ENCODE measurements at places on chromosomes 1 and 21.
A peak's percentile ranks its signal among the peaks of the same experiment; 100 is the strongest.

DNA sequence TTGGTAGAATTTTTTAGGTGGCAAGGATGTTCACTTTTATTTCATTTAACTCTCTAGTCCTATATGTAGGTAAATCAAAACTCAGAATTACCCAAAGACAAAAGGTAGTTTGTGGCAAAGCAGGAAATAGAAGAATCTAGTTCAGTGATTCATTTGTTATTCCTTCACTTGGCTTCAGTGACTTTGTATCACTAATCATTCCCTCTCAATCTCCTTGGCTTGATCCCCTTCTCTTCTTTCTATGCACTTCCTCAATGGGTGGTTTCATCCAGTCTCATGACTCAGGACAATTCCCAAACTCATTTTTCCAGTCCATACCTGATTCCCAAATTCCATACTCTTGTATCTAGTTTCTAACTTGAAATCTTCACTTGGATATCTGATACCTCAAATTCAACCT, 64.9 kb downstream of the PRKACB start:
- DNase-seq, result no peak

- no peak for DNase-seq
Observed at GRCh38 chr1:42305639-42306038, 29.4 kb downstream of the FOXJ3 start.

DNA sequence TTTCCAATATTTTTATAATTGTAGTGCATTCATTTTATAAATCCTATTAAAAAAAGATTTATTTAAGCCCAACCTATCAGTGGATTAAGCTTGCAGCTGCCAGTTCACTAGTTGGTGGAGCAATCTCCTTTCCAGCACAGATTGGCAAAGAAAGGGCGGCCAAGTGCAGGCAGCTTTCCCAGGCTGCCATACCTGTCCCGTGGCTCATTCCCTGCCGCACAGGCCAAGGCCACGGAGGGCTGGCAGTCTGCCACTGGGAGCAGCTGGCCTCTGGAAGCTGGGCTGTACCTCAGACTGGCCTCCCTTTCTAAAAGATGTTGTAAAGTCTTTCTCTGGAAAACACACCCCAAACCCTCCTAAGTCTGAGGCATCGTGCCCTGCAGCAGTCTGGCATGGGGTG, 74.2 kb downstream of the SIM2 start:
- peak; percentile 32 for DNase-seq

DNA sequence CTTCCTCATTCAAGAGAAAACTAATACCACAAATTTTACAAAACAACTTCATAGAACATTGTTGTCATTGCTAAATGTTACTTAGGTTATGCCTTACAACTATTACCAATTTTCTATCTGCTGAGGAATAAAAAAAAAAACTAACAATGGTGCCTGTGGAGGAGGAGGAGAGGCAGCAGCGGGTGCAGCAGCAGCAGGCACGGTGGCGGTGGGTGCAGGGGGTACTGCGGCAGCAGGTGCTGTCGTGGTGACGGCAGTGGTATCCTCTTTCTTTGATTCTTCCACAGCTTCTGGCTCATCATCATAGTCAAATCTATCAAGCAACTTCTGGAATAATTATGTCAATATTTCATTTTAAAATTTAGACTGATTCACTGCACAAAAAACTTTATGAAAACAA, 35.5 kb downstream of the SCAF4 start:
- DNase-seq, result no peak

GRCh38 chr1:184020855-184021254, 16.7 kb downstream of the COLGALT2 start:
- no peak for DNase-seq

- DNase-seq, result no peak
Observed at GRCh38 chr1:18735224-18735997, 104.8 kb downstream of the PAX7 start.

DNA sequence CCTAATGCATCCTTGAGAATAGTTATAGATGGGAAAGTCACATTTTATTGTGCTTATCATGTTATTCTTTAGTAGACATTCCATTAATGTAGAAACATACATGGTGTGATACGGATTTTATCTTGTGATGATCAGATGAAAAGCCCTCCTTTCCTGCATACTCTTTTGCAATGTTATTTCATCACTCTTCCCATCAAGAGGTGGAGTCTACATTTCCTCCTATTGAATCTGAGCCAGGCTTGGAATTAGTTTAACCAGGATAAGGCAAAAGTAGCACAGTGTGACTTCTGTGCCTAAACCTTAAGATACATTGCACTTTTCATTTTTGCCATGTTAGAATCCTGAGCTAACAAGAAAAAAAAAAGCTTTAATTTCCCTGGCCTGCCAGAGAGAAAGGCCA, 393.7 kb upstream of the ST6GALNAC5 start:
- peak; percentile 11 for DNase-seq

DNA sequence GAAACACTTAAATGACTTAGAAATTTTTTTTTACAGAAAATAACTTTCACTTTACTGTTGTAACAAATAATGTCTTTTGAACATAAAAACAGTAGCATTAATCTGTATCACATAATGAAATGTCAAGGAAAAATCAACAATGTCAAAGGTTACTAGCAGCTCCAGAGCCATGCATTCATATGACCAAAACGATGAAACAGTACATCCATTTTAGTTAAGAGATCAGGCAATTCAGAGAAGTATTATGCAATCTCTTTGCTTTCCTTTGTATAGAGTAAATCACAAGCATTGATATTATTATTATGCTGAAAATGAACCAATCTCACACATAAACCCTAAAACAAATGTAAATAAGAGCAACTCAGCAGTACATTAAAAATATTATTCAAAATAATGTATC, 748.9 kb downstream of the PLA2G4A start:
- no peak for DNase-seq

DNA sequence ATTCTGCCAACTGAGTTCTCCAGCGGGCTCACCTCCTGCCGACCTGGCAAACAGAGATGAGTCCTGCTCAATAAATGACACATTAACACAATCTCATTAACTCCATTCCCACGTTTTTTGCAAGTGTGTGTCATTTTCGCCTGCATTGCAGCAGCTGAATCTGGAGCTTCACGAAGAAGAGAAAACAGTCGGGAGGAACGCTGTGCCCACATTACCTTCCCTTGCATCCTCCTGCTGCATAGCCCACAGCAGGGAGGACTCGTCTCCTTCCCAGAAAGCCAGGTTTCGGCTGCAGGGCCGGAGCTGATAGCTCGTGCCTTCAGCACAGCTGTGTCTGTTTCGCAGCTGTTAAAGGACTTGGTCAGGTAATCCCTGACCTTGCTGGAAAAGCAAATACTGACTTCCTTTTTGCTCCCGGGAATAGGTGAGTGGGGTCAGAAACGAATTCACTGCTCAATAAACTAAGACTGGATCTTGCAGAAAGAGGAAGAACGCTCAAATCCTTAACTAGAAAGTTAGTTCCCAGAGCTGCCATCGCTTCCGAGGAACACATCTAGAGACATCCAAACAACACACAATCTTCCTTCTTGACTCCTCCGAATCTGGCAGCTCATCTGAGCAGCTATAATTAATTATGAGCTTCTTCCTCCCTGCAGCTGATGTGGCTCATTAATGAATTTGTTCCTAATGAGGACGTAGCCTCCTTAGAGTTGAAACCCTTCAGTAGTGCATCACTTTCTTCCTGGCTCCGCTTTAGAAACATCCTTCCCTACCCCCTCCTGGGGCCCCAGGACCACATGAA, 33.0 kb downstream of the KANK4 start:
- peak; percentile 6 for DNase-seq

DNA sequence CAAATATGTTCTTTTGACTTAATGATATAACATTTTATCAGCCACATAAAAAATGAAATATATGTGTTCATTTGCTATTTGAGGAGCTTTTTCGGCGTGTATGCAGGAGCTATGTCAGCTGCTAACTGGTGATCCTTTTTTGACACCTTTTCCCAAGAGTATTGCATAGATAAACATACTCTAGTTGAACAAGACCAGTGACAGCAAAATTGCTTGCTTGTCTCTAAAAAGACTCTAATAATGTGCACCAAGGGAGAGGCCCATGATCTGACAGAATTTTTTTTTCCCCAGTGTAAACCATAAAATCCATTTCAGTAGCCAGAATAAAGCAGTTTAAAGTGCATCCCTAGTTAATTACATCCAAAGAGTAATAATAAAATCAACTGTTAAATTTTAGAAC, 103.6 kb upstream of the BARHL2 start:
- DNase-seq, result no peak

GRCh38 chr1:108691128-108691941, 775 bp upstream of the PRPF38B start:
- DNase-seq, result no peak

GRCh38 chr21:38780879-38781278, 24.9 kb upstream of the ETS2 start:
- DNase-seq, result no peak

GRCh38 chr1:92929461-92929860, 31.8 kb downstream of the DIPK1A start:
- no peak for DNase-seq

- DNase-seq, result no peak
Observed at GRCh38 chr1:156540955-156541354, 31.4 kb downstream of the IQGAP3 start.

DNA sequence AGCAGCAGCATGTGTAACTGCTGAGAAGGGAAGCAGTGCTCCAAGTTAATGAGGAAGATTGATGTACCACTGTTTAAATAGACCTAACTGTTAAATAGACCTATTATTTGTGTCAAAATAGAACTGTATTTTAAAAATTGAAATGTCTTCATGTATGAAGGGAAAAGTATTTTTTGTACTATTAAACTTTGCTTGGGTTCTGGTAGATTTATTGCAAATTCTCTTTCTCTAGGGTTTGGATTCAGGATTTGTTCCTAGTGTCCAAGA, 128.3 kb downstream of the OSBPL9 start:
- DNase-seq, result no peak

DNA sequence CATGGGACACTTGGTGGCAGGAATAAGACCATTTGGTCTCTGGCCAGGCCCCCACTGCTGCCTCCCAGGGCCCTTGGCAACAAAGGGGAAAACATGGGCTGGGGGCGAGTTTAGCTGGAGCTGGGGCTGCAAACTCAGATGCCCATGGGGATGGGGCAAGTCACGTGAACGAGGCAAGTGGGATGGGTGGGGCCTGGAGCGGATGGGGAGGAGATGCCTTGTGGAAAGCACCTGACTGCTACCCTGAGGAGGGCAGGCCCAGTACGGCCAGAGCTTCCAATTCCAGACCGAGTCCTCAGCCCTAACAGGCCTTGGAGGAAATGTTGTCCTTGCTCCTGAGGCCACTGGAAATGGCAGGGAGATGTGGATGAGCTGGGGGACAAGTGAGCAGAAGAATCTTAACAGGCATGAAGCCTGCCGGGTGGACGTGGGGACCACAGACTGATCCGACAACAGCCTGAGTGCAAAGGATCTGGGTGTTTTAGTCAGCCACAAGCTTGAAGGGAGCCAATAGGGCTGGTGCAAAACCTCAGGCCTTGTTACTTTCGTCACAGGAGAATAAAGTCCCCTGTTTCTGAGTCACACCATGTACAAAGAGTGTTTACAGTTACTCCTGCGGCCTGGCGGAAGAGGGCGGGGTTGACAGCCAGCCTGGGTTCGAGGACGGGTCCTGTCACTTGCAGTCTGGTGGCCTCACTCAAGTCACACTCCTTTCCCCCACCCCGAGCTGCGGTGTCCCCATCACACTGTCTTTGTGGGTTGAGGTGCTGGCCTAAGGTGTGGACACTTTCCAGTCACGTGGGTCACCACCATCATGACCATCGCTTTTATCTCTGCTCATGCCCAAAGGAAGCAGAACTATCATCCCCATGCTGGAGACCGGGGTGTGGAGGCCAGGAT, 19.1 kb downstream of the RUNX3 start:
- DNase-seq, result no peak

DNA sequence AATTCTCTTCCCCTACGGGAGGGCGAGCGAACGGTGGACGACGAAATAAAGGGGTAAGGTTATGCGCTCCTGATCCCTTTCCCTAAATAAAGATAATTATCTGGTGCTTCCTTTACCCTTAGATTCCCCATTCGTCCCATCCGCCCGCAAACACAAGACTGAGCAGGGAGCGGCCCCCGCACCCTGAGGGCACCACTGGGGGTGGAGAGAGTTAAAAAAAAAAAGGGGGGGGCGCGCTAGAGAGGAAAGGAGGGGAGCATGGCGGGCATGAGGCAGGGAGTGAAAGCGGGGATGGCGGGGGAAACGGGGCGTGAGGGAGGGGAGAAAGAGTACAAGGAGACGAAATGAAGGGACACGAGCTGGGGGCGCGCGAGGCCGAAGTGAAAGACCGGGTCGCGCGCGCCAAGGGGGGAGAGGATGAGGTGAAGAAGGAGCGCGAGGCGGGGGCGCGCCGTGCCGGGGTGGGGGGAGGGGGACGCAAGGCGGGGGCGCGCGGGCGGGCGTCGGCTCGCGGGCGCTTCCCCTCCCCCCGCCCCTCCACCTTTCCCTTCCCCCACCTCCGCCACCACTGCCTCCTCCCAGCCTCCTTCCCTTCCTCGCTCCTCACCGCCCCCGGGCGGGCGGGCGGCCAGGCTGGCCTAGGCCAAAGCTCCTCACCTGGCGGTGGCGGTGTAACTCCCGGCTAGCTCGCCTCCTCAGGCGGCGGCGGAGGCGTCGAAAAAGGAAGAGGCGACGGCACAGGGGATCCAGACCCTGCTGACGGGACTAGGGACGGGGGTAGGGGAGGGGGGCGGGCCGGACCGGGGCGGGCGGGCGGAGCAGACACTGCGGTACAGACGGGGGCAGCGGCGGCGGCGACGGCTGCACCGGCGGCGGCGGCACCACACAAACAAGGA, 448 bp downstream of the GATAD2B start:
- DNase-seq, result no peak

DNA sequence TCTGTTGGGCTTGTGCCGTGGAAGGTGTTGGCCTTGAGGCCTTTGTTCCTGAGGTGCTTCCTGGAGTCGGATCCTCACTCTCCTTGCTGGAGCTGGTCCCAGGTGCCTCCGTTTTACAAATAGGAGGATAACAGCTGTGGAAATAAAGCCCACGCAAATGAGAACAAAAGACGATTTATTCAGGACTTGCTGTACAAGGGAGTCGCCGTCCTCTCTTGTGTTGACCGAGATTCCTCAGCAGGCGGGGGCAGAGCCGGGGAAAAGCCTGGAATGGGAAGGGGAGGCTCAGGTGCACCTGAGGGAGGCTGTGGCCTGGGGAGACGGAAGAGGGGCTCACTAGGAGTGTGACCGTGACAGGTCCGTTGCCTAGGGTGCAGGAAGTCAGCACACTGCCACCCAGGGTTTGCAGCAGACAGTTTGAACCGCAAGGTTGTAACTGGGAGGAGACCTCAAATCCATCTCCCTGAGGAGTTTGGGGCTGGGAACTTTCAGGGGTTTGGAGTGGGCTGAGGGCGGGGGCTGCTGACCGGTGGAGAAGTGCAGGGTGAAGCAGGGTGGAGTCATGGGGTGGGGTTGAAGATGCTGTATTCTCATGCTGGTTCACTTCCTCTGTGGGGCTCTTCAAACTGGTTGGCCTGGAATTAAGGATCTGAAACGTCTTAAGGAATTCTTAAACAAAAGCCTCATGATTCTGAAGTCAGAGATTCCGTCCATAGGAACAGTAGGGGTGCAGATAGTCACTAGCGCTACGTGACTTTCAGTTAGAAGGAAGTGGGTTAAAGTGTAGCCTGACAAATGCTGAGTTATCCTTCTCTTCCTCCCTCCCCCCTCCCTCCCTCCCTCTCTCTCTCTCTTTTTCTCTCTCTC, 2.6 kb upstream of the CSTB start:
- DNase-seq, result no peak
